Nephron progenitor cell (in vitro differentiated cells): ENCODE measurements at places on chromosomes 2 and 18.

DNA sequence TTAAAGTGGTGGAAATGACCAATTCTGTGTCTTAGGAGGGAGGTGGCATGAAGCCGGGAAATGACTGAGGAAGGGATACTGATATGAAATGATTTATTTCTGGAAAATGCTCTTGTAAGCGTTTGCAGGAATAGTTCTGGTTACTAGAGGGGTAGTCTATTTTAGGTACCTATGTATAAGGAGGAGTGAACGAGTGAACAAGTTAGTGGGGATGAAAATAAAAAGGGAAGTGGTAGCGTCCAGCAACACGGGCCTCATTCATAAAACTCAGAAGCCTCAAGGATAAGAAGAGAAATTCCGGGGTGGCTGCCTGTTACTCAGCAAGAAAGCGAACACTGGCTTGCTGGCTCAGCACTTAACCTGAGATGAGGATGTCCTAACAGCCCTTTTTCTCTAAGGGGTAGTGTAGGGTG is 303.3 kb downstream of the NCKAP5 start:
- DNase-seq, result no peak

- no peak for DNase-seq
These were observed 72.6 kb downstream of the AOX1 start for GRCh38 chr2:200658278-200658864.

- peak; percentile 86 for DNase-seq
These were observed at the start of gene APCDD1 for GRCh38 chr18:10453806-10454680. Gene APCDD1, plus strand, starts transcription at chr18:10454635. Its CDS starts 347 bp downstream, at chr18:10454982.

DNA sequence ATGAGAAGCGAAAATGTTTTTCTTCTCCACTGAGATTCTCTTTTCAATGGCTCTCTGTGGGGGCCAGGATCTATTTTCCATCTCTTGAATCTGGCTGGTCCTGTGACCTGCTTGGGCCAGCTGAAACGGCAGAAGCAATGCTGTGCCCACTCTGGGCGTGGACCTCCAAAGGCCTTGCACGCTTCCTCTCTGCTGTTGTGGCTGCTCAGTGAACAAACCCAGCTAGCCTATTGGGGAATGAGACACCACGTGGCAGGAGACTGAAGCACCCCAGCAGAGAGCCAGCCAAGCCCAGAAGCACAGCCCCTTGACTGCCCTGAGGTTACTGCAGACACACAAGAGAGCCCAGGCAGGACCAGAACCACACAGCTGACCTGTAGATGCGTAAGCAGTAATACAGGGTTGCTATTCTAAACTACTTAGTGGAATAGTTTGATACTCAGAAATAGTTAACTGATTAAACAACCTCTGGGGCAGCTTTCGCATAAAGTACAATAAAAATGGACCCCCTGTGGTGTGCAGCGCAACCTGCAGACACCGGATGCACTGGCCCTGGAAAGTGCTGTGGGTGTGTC is 221.7 kb upstream of the SH3BP4 start:
- DNase-seq, result no peak

DNA sequence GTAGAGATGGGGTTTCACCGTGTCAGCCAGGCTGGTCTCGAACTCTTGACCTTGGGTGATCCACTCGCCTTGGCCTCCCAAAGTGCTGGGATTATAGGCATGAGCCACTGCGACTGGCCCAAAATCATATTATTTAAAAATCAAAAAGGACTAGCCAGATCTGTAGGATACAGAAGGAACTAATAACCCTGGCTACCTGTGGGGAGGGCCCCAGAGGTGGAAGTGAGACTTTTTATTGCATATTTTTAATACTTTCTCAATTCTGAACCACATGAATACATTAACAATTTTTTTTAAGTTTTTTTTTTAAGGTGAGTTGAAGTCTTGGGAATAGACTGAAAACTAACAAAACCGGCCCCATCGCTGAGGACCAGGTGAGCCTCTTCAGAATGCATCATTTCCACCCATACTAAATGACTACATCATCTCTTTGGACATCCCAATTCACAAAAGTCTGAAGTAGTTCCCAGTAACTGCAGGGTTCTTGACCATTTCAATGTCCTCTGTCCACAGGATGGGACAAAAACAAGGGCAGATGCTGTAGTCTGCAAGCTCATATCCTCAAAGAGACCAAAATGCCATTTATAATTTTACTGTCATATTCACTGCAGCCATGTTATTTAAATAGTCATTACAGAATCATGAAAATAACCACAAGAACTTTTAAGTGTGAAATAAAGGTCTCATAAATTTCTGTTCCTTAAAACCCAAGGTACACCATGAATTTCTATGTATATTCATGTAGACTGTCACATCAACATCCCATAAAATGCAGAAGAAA is 21.4 kb downstream of the RPL31 start:
- no peak for DNase-seq

DNA sequence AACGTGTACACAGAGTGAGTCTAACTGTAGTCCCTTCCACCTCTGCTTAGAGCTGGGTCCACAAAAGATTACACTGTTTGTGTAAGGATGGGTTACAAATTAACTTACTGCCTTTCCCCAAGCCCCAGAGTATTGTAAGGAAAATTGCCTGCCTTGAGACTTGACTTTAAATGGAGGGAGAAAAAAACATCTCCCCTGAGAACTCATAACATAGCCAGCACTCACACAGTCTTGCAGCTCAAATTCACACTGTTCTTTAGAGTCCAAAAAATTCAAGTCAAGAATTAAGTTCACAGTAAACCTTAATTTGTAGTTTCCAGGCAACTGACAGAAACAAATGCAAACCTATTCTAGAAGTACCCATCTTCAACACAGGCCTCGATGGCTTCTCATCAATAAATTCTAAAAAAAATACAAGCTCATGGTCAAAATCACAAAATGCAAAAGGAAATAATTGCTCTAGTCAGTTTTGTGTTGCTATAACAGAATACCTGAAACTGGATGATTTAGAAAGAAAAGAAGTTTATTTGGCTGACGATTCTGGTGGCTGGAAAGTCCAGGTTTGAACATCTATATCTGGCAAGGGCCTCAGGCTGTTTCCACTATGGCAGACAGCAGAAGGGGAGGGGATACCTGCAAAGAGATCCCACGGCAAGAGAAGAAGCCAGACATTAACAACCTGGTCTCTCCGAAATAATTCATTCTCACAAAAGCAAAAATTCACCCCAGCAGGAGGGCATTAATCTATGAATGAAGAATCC is 34.6 kb upstream of the TMEM17 start:
- no peak for DNase-seq

- DNase-seq, result no peak
These were observed 119.4 kb downstream of the TWIST2 start for GRCh38 chr2:238967031-238967977.

- DNase-seq, result no peak
These were observed 9.7 kb downstream of the KLHL29 start for GRCh38 chr2:23394700-23395099.

DNA sequence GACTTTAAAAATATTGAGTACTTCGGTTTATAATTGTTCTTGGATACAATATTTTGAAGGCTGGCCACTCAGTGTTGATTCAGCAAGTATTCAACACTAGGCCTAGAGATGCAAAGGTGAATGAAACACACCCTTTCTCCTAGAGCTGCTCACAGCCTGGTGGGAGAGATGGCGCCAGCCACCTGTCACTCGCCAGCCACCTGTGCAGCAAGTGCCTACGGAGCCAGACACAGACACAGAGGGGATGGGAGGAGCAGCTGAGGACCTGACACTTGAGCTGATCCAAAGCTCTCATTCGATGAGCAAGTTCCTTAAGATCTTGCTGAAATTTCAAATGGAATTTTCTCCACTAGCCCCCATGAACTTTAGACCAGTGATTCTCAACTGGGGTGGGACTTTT is 151.1 kb upstream of the RIOK3 start:
- DNase-seq, result no peak

DNA sequence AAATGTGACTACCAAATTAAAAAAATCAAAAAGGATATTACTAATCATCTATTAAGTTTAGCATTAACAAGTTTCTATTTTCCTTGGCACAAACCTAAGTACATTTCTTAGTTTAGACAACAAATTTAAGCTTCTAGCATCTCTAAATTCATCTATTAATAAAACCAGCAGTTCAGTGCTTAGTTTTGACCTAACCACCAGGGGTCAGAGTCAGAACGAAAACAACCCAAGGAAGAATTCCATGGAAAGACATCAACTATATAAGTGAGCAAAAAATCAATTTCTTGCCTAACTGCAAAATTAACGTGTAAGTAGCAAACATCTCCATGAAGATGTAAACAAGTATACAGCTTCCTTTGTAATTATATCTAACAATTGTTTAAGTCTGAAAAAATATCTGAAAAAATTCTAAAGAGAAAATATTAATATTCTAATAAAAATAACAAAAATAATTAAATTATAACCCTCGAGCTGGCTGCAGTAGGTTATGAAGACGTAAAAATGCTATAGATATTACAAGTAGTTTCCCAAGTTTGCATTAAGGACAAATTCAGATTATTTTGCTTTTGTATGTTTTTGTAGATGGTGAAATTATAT is 83.7 kb downstream of the CERKL start:
- DNase-seq, result no peak

DNA sequence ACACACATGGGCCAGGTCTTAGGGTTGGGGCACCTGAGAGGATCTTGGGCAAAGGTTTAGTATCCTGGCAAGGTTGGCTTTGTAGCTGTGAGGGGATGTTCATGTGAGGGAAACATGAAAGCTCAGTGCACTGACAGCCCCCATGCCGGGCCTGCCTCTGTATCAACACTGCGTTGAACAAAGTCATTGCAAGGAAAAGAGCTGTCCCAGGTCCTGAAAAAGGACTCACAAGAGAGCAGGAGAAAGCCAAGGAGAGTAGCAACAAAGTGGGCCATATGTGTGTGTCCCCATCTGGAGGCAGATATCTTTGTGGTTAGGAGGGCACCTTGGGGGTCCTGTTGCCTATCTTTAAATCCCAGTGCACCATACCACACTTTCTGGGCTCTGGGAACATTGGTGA is 237.8 kb upstream of the THSD7B start:
- DNase-seq, result peak; percentile 71

DNA sequence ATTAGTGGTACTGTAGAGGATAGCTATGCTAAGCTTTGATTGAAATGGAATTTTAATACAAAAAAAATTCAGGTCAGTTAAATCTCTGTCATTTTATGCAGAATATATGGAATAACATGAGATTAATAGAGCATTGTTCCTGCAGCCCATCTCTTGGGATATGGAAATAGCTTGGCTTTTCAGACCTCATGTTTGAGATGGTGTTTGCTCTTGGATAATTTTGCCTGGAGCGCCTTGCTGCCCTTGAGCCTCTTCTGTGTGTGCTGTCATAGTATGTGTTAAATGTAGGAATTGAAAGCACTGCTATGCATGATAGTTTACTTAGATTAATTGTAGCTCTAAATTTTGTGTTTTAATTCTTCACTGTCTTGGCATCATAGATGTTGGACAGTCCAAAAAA is 27.7 kb downstream of the GALNT1 start:
- DNase-seq, result no peak

DNA sequence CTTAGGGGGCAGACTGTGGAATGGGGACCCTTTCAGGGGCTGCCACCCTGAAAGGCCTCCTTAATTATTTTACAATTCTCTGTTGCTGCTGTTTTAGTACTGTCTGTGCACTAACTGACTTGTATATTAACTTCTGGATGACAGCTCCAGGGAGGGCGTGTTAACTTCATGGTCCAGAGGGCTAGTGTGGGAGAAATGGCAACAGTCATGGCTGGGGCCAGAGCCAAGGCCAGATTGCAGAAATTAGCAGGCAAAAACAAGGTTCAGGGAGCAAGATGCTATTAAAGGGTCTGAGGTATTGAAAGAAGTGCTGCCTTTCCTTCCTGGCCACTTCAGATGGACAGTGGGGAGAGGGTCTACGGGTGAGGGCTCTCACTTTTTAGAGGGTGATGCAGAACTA is 9.1 kb downstream of the WIPF1 start:
- DNase-seq, result no peak

DNA sequence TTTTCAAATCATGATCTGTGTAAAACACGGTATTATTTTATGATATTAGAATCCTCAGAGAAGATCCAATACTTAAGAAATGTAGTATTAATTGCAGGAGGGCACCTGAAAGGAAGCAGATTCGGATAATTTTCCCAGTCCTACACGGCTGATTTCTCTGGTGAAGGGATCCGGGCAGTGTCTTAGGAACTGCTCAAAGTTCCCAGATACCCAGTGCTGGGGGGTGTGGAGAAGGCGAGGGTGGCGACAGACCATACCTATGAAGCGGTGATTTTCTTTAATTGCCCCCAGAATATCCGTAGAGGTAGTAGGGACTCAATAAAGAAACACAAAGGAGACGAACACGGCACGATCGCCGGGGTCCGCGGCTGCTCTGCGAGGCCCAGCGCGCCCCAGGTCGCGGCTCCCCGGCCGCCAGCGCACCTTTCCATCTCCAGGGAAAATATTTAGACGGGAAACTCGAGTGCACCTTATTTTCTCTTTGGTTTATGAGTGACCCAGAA is 1.4 kb upstream of the SOX11 start:
- DNase-seq, result no peak

DNA sequence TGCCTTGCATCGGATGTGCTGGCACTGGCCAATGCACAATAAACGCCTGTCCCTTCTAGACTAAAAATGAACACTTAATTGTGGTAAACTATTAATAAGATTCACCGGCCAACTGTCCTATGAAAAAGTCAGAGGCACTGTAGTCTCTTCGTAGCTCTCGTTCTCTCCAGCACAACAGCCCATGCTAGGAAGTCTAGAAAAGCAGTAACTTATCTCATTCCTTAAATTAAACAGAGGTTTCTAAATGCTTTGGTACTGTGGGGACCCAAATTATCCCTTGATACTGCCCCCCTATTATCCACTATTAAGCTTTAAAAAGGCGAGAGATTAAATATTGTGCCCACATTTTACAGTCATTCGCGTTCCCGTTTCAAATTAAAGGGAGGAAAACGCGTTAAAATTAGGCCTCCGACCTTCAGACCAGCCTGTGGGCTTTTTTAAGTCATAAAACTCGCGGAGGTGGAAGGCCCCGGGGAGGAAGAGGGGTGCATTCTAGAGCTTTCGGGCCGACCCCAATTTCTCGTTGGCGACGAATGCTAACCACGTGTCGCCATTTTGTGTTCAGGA is 1.5 kb upstream of the PCBP1 start:
- no peak for DNase-seq

- no peak for DNase-seq
These were observed 126.0 kb downstream of the ZFP36L2 start for GRCh38 chr2:43100362-43100882.

GRCh38 chr2:138658187-138658894 is 121.8 kb downstream of the NXPH2 start:
- DNase-seq, result no peak

- DNase-seq, result no peak
These were observed 36.9 kb upstream of the DSEL start for GRCh38 chr18:67553437-67553836.

- no peak for DNase-seq
These were observed 85.5 kb downstream of the MALT1 start for GRCh38 chr18:58756596-58757240.

GRCh38 chr2:239940861-239941570 is 84.1 kb downstream of the NDUFA10 start:
- no peak for DNase-seq
